ENCODE measurements at places on chromosomes 16 and 17. TPM values are rescaled to one million over a fixed set of nuclear protein-coding genes. Genes with fewer than 3 reads are reported as not detected.

The APOH gene
- not detected for total RNA-seq

The UNC119 gene
- 36.6 TPM for total RNA-seq

The QPRT gene
- total RNA-seq = 10.9 TPM

The HOXB2 gene
- 6.5 TPM for total RNA-seq

The MRPL38 gene
- 28.2 TPM for total RNA-seq

The NPTX1 gene
- 5.6 TPM for total RNA-seq

The KRTAP2-1 gene
- total RNA-seq = not detected

The C16orf54 gene
- total RNA-seq = not detected

The KRT31 gene
- not detected for total RNA-seq

The CFAP97D1 gene
- under 0.01 TPM for total RNA-seq

The KRT222 gene
- total RNA-seq = under 0.01 TPM

The TBC1D26 gene
- not detected for total RNA-seq

The TMEM204 gene
- 21.1 TPM for total RNA-seq

The KRTAP3-2 gene
- not detected for total RNA-seq

Data from regular cardiac myocyte (primary cell).